ENCODE measurements at places on chromosomes 7 and 10. TPM values are rescaled to one million over a fixed set of nuclear protein-coding genes. Genes with fewer than 3 reads are reported as not detected.

The AS3MT gene
- 9.0 TPM for polyA plus RNA-seq

The PLEKHS1 gene
- polyA plus RNA-seq, result not detected

The PON1 gene
- polyA plus RNA-seq, result not detected

The CCDC172 gene
- polyA plus RNA-seq, result not detected

The CCL24 gene
- polyA plus RNA-seq, result not detected

The HEPACAM2 gene
- not detected for polyA plus RNA-seq

The TBATA gene
- polyA plus RNA-seq, result not detected

The DNAJC2 gene
- polyA plus RNA-seq, result 21.5 TPM

The SPDYE16 gene
- 0.10 TPM for polyA plus RNA-seq

The FOXI2 gene
- not detected for polyA plus RNA-seq

The FAS gene
- polyA plus RNA-seq, result 31.5 TPM

The TDRD1 gene
- not detected for polyA plus RNA-seq

The UTF1 gene
- not detected for polyA plus RNA-seq

The ZNF727 gene
- not detected for polyA plus RNA-seq

The CYP26A1 gene
- polyA plus RNA-seq, result not detected

The NANOS1 gene
- polyA plus RNA-seq, result 0.86 TPM

The PAPOLB gene
- polyA plus RNA-seq, result not detected

The AMZ1 gene
- polyA plus RNA-seq, result 0.15 TPM

The RBP3 gene
- not detected for polyA plus RNA-seq

The LDB3 gene
- 0.48 TPM for polyA plus RNA-seq

The PILRA gene
- 0.99 TPM for polyA plus RNA-seq

The ITPRID1 gene
- polyA plus RNA-seq, result not detected

The WDR86 gene
- 2.5 TPM for polyA plus RNA-seq

The NRAP gene
- polyA plus RNA-seq, result not detected

The GDF2 gene
- not detected for polyA plus RNA-seq

The ITIH5 gene
- 0.05 TPM for polyA plus RNA-seq

The ATP5F1C gene
- polyA plus RNA-seq, result 331 TPM

The TUBB8 gene
- 0.13 TPM for polyA plus RNA-seq

The SHLD2 gene
- 6.7 TPM for polyA plus RNA-seq
